ACHN (cell line): ENCODE measurements at places on chromosomes 7 and 10.
A peak's percentile ranks its signal among the peaks of the same experiment; 100 is the strongest.

GRCh38 chr10:6951732-6952131 lies 371.7 kb upstream of the PRKCQ start:
- no peak for DNase-seq

DNA sequence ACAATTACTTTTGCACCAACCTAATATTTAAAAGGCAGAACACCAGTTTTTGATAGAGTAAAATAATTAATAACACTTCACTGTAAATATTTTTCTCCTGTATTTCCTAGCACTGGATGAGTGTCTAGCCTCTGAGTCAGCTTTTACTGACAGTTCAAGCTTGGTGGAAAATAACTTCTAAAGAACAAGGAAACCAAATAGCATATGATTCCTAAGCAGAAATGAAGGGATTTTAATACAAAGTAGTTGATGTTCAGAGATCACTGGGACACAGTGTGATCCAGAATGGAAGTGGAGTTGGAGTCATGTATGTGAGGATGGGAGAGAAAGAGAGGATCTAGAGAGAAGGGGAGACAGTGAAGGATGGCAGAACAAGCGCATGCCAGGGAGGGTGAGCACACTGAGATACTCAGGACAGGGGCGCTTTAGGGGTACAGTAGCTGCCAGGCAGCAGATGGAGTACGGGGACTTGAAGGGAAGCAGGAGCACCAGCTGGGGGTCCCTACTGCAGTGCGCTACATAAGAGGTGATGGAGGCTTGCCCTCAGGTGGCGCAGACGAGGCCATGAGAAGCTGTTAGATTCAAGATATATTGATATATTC lies 117.9 kb upstream of the KLF6 start:
- peak; percentile 24 for DNase-seq

DNA sequence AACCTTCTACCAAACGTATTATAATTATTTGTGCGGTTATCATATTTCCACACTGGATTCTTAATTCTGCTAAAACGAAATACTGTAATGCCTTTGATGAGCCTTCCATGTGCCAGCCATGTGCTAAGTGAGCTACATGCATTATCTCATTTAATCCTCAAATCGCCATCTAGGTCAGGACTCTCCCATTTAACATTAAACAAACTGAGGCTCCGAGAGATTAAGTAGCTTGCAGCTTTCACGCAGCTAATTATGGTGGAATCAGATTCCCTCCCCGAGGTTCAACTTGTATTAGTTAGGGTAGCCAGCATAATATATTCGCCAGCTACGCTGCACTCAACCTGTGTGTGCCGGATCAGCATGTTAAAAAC lies 798 bp upstream of the TSPAN33 start:
- DNase-seq: no peak

DNA sequence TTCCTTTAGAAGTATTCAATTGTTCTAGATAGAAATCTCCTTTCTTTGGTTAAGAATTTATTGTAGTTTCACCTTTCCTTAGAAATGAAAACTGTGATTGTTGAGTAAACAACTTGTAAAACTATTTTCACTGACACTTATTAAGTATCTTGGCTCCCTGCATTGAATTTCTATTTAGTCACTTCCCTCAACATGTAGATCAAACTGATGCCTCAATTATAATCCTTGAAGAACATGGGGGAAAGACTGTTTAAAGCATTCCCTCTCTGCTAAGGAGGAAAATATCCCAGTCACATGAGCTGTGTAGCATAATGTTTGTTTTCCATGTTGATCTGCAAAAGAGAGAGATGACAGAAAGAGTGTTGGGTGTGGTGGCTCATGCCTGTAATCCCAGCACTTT lies 99.7 kb downstream of the PDE1C start:
- DNase-seq: no peak

DNA sequence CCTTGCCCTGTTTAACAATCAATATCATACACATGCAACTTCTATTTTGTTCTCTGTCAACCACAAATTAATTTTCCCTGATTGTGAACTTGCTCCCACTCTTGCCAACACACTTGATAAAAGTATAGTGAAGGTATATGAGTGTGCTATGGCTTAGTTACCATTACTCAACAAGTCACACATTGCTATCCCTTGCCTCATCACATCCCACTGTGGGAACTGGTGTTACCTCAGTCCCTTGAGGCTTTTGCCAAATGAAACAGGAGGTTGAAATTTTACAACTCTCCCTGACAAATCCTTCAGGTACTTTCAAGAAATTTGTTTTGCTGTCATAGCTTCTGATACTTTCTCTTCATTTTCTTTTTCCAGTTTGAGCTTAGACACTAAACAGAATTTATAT lies 472.5 kb upstream of the SEMA3D start:
- no peak for DNase-seq
